Left colon (tissue), 2 donors: ENCODE measurements at places on chromosomes 5 and 9. TPM values are rescaled to one million over a fixed set of nuclear protein-coding genes. Genes with fewer than 3 reads are reported as not detected.
A peak's percentile ranks its signal among the peaks of the same experiment; 100 is the strongest.

GRCh38 chr9:137255448-137256114 lies 454 bp downstream of the NELFB start:
- DNase-seq: peak; percentile 72

GRCh38 chr9:109297899-109298298 lies 23.0 kb downstream of the EPB41L4B start:
- no peak for DNase-seq

- no peak for DNase-seq
Observed at GRCh38 chr5:141095263-141095641, 837 bp downstream of the PCDHB2 start.

- no peak for DNase-seq
Observed at GRCh38 chr5:164360589-164360988, 855.2 kb downstream of the MAT2B start.

The NPM1 gene
- total RNA-seq: 407 TPM

The DAB2IP gene
- total RNA-seq: 128 TPM

The RANBP17 gene
- 4.9 TPM for total RNA-seq

The ADGRD2 gene
- total RNA-seq: not detected

The PCDHB16 gene
- total RNA-seq: 1.2 TPM

The GFPT2 gene
- 1.5 TPM for total RNA-seq
